ENCODE measurements at places on chromosomes 6 and 20. TPM values are rescaled to one million over a fixed set of nuclear protein-coding genes. Genes with fewer than 3 reads are reported as not detected.

DNA sequence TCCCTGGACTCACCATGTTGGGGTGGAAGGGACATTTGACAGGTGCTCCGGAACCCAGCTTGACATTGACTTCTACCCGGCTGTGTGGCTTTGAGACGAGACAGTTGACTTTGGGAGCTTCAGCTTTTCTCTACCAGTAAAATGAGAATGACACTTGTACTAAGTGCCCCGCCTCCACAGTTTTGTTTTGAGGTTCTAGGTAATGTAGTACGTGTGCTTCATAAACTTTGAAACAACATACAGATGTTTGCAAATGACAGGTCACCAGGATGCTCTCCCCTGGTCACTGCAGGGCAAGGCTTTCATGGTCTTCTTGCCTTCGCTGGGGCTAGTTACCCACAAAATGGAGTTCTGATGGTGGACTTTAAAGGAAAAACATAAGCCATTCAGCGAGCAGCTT lies 31.3 kb downstream of the CLIC5 start:
- DNase-seq = no peak

DNA sequence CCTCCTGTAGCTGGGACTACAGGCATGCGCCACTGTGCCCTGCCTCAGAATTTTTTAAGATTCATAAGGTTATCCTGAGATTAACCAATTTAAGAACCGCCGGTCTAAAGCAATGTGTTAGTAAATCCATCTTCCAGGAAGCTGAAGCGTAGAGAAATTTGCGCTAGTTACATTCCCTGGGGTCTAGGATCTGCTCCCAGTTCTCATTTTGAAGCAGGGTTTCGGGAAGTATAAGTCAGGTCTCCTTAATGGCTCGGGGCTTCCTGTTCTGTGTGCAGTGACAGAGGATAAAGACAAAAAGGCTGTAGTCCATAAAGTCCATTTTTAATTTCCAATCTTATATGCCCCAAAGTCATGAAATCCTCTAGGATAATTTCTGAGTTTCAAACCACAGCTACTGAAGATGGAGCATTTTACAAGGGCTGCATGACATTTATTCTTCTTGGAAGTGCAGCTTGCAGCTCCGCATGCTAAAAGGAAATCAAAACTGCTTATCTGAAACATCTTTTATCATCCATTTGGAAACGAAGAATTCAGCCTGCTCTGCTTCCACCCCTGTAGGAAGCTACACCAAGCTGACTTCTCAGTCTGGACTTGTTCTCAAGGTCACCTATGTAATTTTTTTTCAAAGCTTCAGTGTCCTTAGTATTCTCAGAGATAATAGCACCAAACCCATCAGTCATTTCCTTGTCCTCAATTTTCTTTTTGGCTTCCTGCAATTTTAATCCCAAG lies 326.1 kb downstream of the PRL start:
- DNase-seq = no peak

DNA sequence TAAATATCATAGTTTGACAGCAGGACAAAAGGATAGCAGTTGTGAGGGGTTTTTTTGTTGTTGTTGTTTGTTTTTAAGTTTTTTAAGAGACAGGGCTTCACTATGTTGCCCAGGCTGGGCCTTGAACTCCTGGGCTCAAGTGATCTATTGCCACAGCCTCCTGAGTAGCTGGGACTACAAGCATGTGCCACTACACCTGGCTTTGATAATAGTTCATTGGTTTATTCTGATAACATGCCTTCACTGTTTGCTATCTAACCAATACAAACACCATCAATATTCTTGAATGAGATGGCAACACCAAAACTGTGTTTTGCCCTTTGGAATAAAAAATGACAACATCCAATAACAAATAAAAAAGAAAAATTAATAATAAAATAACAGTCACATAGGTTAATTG lies 41.2 kb downstream of the FAM184A start:
- DNase-seq = no peak

GRCh38 chr6:38241200-38241871 lies 398.4 kb downstream of the BTBD9 start:
- DNase-seq = no peak

GRCh38 chr20:58714923-58715351 lies 22.3 kb downstream of the NPEPL1 start:
- no peak for DNase-seq

The MOG gene
- total RNA-seq = not detected

The PLA2G7 gene
- 0.78 TPM for total RNA-seq

The PCK1 gene
- total RNA-seq = 33.3 TPM

The PLEKHG1 gene
- total RNA-seq = 26.0 TPM
